ENCODE measurements at places on chromosomes 4 and X.
A peak's percentile ranks its signal among the peaks of the same experiment; 100 is the strongest.

- DNase-seq = no peak
Measured at GRCh38 chr4:123661080-123661737, 264.6 kb downstream of the SPRY1 start.

DNA sequence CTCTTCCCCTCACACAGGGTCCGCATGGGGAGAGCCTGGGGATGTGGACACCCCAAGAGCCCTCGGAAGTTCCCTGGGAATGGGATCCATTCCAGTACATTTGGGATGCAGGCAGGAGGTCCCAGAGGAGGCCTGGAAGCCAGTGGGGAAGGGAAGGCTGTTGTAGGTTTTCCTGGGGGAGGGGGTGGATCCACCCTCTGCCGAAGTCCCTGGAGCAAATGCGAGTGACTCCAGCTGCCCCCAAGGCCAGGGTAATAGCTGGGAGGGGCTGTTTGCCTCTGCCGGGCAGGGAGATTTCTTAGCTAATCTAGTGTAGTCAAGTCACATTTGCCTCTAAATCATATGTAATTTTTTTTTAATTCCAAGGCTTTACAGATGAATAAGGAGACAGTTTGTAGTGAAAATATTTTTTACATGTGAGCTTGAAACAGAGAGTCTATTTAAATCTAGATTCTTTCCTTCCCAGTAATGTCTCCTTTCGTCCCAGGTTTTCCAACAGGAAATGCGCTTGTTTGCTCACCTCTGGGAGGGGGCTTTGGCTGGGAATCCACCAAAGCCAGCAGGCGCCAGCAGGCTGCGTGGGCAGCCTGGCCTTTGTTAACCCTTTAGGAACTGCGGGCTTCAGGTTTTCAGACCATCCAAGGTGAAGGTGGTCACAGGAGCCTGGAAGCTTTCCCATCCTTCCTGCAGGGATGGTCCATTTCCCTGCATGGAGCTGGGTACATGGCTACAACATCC lies 26.8 kb downstream of the SH3TC1 start:
- DNase-seq = no peak

DNA sequence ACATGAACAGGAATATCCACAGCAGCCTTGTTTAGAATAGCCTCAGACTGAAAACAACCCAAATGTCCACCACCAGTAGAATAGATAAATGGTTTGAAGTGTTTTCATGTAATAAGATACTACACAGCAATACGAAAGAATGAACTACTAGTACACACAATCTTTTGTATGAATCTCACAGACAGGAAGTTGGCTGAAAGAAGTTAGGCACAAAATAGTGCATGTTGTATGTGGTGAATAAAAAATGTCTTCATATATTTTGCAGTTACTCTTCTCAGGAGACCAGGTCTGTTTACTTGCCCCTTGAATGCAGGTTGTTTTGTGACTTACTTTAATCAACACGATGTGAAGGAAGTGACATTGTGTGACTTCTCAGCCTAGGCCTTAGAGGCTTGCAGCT lies 75.9 kb upstream of the LEF1 start:
- DNase-seq = no peak

- DNase-seq = no peak
Measured at GRCh38 chr4:186752325-186752724, 28.7 kb upstream of the FAT1 start.

DNA sequence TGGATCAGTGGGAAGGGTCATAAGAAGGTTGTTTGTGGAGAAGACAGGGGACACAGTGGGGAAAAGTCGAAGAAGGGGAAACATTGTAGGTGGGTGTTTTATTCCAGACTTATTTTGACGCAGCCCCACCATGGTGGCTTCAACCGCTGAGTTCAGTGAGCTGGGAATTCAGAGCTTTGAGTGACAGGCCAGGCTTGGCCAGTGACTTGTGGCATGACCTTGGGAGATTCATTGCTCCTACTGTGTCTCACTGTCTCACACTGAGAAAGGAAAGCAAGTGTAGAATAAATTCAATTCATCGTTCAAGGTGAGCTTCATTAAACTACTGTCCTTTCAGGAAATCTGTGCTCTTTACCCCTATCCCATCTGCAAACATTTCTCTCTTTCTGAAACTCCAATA lies 47.4 kb upstream of the SOD3 start:
- no peak for DNase-seq

GRCh38 chr4:21447301-21448054 lies 501.1 kb downstream of the KCNIP4 start:
- DNase-seq = no peak

DNA sequence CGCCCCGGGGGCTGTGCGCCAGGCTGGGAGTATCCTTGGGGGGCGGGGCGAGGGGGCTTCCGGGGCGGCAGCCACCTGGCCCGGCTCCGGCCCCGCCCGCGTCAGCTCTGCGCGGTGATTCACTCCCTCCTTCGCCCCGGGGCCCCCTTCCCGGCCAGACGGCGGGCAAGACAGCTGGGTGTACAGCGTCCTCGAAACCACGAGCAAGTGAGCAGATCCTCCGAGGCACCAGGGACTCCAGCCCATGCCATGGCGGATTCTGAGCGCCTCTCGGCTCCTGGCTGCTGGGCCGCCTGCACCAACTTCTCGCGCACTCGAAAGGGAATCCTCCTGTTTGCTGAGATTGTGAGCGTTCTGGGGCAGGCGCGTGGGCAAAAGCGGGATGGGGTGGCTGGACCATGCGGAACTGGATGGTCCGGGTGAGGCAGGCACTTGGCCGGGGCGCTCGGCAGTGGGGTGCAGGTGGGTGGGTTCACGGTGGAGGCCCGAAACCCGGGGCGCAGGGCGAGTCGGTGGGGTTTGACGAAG lies at the start of gene PLP2:
Gene PLP2 (plus strand): TSS at position 147 of the 528 bp plus-strand sequence. CDS start 103 bp downstream, at position 250.
- DNase-seq = peak; percentile 62

GRCh38 chrX:45903781-45904201 lies 641.4 kb downstream of the ZNF674 start:
- DNase-seq = no peak

GRCh38 chr4:171553961-171554360 lies 259.2 kb upstream of the GALNTL6 start:
- DNase-seq = no peak

DNA sequence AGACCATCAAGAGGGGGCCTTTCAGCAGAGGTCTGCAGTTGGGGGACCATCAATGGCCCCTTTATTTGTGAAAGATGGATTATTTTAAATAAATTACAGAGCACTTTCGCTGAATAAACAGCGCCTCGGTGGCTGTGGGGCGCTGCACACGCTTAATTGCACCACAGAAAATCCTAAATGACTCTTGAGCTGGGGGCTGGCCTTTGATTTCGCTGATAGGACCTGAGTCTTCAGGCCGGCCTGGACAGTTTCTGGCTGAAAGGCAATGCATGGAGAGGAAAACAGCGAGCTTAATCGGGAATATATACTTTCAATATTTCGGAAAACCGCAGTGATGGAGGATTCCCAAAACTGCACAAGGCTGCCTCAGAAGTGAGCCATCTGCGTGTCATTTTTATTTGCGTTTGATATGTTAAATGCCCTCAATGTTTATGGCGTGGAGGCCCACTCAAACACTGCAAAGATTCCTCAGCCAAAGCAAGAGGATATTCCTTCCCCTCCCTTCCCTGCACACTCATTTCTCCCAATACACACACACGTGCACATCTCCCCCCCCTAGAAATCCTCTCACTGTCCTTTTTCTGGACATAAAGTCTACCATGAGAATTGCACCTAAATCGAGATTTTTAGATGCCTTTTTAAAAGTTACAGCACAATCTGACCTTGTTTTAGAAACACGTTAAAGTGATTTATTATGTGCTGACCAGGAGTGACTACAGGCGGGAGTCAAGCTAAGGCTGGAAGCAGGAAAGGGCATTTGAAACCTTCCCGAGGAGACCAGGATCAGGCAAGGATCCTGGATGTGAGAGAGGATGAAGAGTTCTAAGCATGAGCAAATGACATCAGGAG lies 340.7 kb downstream of the RAB28 start:
- no peak for DNase-seq

- DNase-seq = no peak
Measured at GRCh38 chr4:158056689-158057245, 116.1 kb downstream of the GASK1B start.

DNA sequence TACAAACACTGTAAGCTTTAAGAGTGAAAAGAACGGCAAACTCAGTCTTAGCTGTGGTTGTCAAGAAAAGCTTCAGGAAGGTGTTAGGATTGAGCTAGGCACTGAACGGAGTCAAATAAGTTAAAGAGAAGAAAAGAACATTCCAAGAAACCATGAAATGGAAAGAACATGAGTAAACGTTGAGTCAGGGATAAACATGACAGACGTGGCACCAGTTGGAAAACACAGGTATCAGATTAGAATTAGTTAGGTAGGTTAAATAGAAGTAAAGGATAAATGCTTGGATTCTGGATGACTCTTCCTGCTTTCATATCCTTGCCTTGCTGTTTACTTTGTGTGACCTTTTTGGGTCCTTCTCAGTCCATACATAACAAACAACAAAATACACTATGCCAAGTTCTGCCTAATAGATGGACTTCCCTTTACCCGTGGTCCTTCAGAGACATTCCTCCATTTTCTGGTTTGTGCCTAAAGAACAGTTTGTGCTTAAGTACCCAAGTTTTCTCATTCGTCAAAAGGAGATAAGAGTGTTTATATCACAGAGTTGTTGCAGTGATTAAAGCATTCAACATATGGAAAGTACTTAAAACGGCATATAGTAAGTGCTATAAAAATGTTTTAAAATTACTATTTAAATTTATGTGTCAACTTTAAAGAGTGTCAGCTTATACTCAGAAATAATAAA lies 446.9 kb downstream of the TMA16 start:
- no peak for DNase-seq

DNA sequence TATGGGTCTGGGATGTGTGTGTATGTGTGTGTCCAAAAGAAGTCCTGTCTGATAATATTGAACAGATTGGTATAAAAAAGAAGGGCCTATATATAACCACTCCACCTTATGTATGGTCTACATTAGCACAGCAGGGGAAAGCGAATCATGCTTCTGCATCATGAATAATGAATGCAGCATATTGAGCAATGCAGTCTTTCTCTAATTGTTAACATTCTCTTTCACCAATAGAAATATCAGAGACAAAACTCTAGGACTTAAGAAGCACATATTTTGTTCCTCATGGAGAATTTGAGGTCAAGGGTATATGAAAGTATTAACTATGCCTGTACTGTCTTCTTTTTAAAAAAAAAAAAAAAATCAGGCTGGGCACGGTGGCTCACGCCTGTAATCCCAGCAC lies 264.3 kb upstream of the NOCT start:
- no peak for DNase-seq

- DNase-seq = no peak
Measured at GRCh38 chr4:37665333-37666320, 20.5 kb downstream of the RELL1 start.

- no peak for DNase-seq
Measured at GRCh38 chrX:133523081-133523487, 107.8 kb upstream of the GPC4 start.

GRCh38 chr4:23373261-23373660 lies 516.6 kb downstream of the PPARGC1A start:
- no peak for DNase-seq

- DNase-seq = no peak
Measured at GRCh38 chr4:7359400-7360062, 75.2 kb downstream of the PSAPL1 start.

DNA sequence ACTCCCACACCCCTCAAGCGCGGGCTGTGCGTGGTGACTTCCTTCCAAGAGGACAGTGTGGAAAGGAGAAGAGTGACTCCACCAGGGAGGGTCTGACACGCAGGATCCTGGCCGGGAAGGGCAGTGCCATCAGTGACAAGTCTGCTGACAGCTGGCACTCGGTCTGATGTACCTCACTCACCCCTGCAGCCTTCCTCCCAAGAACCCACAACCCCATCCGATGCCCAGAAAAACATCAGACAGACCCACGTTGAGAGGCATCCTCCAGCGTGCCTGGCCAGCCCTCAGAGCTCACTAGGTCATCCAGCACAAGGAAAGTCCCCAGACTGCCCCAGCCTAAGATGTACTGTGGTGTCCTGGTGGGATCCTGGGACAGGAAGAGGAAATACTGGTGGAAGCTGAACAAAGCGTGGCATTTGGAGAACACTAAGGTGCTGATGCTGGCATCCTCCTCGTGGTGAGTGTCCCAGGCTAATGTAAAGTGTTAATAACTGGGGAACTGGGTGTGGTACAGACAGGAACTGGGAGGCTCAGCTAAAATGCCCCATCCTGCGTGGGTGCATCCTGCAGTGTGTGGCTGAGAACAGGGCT lies 200.0 kb upstream of the PSAPL1 start:
- DNase-seq = no peak

GRCh38 chr4:53120778-53121177 lies 245.1 kb downstream of the SCFD2 start:
- no peak for DNase-seq

GRCh38 chr4:88244816-88245579 lies 39.4 kb downstream of the PPM1K start:
- no peak for DNase-seq

GRCh38 chrX:13110433-13111324 lies 66.3 kb upstream of the FAM9C start:
- no peak for DNase-seq

GRCh38 chr4:113232194-113232593 lies 182.7 kb downstream of the ANK2 start:
- no peak for DNase-seq

- no peak for DNase-seq
Measured at GRCh38 chr4:7351014-7351413, 83.7 kb downstream of the PSAPL1 start.

All from stimulated activated CD8-positive, alpha-beta memory T cell treated with anti-CD3 and anti-CD28 coated beads, Interleukin-4, amount 100 ng/mL, for 1 hour (primary cell).